ENCODE measurements at places on chromosomes 5 and 9.
A peak's percentile ranks its signal among the peaks of the same experiment; 100 is the strongest.

- DNase-seq = no peak
Measured at GRCh38 chr9:100426189-100426529, 784 bp upstream of the MSANTD3 start.

DNA sequence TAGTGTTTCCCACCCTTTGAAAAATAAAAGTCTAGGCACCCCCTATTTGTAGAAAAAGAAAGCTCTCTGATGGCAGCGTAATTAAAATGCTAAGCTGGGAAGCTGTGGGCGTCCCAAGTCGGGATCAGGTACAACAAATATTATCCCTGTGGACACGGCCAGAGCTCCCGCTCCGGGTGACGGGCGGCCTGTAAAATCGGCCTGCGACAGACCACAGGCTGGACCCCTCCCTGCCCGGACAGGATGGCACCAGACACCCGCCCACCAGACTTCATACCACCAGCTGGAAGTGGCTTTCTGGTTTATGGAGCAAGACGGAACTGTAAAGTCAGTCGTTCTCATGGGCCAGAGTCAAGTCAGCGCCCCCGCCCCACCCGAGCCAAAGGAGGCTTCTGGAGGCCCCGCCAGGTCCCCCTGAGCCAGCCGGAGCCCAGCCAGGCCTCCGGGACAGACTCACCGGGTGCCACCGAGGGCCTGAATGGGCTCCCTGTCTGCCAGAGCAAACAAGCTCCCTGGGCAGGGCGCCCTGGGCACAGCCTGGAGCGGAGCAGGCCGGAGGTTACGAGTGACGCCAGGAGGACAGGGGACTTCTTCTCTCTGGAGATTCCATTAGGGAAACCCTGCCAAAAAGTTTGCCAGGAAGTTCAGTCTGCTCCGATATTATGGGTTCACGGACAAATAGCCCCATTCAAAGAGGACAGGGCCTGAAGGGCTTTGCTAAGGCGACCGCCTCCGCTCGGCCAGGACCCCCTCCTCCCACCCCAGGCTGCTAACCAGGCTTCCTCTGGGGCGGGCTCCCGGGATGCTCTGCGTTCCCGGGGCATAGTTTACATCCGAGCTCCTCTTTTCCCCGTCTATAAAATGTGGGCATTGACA, 173.7 kb downstream of the ERCC6L2 start:
- no peak for DNase-seq

DNA sequence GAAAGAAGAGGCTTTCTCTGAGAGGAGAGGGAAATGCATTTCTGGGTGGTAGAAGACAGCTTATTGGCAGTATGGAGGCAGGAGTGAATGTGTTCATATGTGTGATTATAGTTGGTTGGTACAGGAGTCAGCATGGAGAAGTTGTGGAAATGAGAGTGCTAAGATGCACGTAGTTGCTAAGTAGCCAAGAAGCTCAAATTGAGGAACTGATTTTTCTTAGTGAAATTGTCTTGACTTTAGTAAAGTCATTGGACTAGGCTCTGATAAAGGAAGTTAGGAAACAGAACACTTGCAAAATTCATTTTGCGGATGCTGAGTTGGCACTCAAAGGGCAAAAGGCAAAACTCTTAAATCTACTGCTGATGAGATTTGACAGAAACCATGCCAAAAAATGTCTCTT, 158.9 kb upstream of the VCAN start:
- DNase-seq = no peak

- no peak for DNase-seq
Measured at GRCh38 chr5:2203774-2204173, 321.0 kb upstream of the IRX4 start.

- DNase-seq = no peak
Measured at GRCh38 chr5:75921011-75921410, 162.2 kb upstream of the SV2C start.

DNA sequence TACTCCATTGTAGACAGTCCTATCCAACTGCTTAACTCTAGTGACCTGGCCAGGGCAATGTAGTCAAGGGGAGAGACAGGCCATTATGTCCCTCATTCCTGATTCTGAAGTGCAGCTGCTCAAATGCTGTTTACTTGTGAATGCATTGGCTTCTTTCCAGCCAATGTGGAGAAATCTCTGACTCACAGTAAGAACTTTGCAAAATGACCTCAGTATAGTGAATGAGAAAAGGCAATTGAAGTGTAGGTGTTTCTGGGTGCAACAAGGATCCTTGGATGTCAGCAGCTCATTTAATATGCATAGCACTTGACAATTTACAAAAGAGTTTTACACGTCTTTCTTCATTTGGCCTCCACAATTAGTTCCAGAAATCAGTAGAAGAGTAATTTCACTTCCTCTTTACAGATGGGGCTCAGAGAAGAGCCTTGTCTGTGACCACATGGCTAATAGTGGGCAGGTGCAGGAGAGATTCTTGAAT, 367.2 kb downstream of the OSTF1 start:
- peak; percentile 83 for DNase-seq

DNA sequence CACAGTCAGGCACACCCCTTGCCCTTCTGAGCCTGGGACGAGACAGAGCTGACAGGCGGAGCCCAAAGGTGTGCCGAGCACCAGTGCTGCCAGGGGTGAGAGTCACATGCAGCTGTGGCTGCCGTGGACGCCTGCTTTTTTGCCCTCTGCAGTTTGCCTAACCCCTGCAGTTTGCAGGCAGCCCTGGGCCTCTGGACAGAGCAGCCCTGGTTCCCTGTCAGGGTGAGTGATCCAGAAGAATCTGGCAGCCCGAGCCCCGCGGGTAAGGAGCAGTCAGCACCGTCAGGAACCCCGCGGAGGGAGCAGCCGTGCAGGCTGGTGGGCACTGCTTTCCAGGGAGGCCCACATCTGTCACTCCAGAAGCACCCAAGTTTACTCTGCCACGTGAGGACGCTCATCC, 30.3 kb downstream of the CEP72 start:
- DNase-seq = no peak

DNA sequence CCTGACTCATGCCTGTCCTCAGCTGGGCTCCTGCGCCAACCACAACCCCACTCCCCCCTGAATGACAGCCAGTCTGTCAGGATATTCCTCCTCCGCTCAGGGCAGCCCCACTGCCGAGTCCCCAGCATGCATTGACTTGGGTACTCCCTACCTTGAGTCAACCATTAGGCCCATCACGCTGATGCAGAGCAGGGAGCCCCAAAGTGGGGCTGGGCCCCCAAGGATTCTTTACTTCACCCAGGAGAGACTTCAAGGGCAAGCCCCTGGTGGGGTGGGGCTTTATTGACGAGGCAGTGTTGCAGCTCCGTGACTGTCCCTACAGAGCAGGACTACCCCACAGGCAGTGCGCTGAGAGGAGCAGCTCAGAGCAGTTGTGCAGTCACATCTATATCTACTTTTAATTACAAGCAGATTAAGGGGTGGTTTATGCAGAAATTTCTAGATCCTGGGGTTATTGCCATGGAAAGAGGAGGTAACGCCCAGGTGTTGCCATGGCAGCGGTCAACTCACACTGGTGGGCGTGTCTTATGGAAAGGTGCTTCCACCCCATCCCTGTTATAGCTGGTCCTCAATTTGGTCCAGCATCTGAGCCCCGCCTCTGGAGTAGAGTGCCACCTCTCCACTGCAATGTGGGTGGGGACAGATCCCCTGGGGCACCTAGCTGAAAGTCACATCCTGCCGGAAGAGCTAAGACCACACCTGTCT, 32.1 kb upstream of the FCN1 start:
- DNase-seq = no peak

GRCh38 chr9:86766912-86767311, 180.4 kb downstream of the GAS1 start:
- no peak for DNase-seq

DNA sequence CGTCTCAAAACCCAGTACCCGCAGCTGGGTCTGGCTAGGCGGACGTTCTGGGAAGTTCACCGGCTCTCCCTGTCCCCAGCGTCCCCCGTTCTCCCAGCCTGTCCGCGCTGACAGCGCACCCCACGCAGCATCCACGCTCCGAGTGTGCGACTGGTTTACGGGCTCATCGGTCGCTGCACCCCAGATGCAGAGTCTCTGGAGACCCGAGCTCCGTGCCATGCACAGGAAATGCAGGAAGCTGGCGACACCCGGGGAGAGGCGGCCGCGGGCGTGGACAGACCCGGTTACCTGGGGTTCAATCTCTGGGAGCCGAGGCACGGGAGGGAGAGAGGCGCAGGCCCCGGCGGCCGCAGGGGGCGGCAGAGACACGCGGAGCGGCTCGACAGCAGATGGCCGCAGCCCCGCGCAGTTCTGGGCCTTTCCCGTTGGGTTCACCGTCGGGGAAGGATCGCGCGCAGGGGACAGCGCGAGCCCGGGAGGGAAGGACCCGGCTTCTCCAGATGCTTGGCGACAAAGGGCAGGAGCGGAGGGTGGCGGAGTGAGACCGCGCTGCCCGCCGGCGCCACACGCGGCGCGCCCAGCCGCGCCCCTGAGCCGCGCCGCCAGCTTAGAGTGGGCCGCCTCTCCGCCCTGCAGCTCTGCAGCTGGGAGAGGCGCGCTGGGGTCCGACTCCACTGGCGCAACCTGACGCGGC, 558 bp downstream of the SHROOM1 start:
- peak; percentile 89 for DNase-seq

DNA sequence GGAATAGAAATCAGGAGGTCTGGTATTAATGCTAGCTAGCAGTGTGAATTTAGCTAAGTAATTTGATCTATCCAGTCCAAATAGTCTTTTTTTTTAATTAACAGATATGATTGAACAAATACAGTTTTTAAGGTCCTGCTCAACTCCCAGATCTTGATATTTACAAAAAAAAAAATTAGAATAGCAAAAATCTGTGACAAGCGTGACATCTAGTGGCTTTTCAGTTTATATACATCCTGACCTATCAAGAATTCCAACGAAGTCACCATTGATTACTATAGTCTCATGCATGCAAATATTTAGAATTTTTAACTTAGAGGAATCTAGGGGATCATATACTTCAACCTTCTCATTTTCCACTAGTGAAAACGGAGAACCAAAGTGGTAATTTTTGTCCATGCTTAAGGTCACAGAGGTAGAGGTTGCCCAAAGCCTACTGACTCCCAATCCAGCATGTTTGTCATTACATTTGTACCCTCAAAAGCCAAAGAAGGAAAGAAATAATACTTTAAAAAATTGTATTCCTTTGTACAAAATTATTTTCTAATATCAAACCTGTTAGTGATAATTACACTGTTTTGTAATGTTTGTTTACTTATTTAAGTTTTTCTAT, 17.6 kb upstream of the TARS1 start:
- peak; percentile 61 for DNase-seq

DNA sequence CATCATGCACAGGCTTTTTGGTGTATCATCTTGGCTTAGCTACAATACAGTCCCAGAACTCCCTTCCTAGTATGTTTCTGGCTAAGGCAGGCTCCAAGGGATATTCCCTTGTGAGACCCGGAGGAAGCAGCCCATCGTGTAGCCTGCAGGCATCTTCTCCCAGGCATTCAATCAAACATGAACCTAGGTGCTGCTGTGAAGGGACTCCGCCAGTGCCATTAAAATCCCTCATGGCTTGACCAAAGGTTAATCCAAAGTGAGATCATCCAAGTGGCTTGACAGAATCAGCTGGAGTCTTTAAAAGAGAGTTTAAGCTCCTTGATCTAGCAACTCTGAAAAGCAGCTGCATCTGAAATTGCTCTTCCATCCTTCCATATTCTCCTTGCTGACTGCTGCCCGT, 333.9 kb downstream of the DIRAS2 start:
- DNase-seq = no peak

- no peak for DNase-seq
Measured at GRCh38 chr5:175556794-175557193, 78.4 kb downstream of the SFXN1 start.

DNA sequence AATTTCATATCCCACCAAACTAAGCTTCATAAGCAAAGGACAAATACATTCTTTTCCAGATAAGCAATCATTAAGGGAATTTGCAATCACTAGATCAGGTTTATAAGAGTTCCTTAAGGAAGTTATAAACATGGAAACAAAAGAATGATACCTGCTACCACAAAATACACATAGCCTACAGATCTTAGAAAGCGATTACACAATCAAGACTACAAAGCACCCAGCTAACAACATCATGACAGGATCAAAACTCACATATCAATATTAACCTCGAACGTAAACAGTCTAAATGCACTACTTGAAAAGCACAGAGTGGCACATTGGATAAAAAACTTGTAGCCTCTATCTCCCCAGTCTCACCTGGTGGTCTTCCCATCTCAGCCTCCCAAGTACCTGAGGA, 512.4 kb upstream of the PTGER4 start:
- DNase-seq = no peak

- DNase-seq = peak; percentile 85
Measured at GRCh38 chr9:97468658-97469448, 32.6 kb upstream of the TMOD1 start.

- no peak for DNase-seq
Measured at GRCh38 chr9:68648971-68649370, 56.1 kb upstream of the PIP5K1B start.

- DNase-seq = no peak
Measured at GRCh38 chr5:147055089-147055826, 176.7 kb upstream of the PPP2R2B start.

- no peak for DNase-seq
Measured at GRCh38 chr5:156800929-156801328, 49.2 kb upstream of the PPP1R2B start.

DNA sequence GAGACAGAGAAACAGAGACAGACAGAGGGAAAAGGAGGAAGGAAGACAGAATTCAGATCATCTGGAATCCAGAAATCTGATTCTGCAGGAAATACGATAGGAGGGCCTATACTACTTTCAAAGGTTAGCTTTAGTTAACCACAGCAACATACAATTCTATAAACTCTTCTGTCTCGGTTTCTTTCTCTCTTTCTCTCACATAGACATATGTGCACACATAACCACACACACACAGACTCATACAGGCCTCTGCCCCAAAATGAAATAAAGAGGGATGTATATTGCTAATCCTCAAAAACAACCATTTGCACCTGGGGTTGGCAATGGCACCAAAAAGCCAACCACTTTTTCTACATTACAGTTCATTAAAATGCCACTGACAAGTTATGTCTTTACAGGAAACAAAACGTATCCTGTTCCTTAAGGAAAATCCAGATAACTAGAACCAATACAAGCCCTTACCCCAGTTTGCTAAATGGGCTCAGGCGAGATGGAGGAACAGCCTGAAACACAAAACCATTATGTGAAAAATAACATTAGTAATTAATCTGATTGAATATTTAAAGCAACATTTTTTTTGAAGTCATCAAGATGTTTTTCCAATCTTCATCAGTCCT, 372.3 kb upstream of the CCNH start:
- DNase-seq = no peak

GRCh38 chr9:82513242-82513751, 524.7 kb downstream of the SPATA31D1 start:
- DNase-seq = no peak

DNA sequence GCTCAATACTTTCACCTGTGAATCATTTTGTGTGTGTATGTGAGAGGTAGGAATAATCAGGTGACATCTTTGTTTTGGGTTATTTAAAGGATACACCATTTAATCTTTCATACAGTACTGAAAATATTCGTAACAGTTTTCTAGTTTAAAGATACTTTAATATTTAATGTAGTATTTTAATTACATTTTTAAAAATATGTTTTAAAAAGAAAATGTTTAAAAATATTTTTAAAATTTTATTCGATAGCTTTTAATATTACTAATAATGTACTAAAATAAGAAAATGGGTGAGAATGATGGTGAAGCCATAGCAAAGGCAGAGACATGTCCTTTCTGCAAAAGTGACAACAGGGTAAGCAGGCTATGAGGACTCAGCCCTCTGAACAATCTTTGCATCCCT, 56.3 kb upstream of the MEF2C start:
- no peak for DNase-seq
